ENCODE measurements at places on chromosomes 3 and 15.

DNA sequence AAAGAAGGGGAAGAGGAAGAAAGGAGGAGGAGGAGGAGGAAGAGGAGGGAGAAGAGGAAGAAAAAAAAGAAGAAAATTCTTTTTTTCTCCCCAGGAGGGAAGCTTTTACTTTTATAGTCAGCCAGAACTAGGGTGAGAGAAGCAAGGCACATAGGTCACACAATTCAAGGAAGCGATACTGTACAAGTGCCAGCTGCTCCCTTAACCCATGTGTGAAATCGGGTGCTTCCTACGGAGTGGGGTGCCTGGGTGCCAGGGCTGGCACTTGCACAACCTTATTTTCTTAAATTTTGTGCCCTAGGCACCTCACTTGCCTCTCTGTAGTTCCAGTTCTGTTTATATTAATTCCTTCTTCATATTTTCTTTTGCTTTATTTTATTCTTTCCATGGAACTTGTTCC, 150.4 kb downstream of the LIPC start:
- DNase-seq: no peak

- DNase-seq: no peak
Measured at GRCh38 chr3:72212396-72212795, 427.4 kb upstream of the PROK2 start.

DNA sequence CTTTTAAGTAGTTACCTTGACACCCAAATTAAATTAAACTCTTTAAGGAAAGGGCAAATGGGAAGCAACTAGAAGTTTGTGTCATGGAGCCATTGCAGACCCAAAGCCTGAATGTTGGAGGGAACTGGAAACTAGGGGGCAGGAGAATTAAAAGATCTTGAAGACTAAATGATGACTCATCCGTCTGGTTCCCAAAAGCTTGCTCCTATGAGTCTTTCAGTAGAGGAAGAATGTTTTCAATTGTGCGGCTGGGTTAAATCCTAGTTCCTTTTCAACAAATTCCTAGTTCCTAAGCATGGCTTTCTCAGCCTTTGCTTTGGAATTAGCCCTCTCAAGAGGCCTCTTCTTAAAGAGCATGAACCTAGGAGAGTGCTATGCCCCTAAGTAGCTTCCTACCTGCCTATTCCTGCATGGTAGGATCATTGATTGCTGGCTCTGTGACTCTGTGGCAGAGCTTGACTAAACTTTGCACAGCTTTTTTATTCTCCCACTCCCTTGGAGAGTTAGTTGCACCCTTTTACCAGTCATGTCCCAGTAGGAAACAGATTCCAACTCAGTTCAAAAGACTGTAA, 17.7 kb downstream of the CLEC3B start:
- DNase-seq: no peak

GRCh38 chr3:129311054-129311902, 32.6 kb downstream of the HMCES start:
- no peak for DNase-seq

GRCh38 chr3:143421556-143421955, 302.0 kb downstream of the CHST2 start:
- DNase-seq: no peak

GRCh38 chr15:94175420-94175819, 55.9 kb upstream of the MCTP2 start:
- no peak for DNase-seq

DNA sequence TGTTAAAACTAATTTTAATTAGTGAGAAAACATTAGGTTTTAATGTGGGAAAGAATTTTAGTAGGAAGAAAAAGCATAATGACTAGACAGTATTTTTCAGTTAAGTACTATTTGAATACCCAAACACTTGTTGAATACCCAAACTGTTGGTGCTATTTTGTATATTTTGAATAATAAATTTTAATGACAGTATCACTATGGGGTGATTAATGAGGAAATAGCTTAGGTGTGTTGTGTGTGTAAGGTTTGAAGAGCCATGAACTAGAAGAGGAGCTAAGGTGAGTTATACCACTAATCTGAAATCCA, 4.7 kb upstream of the EBLN2 start:
- no peak for DNase-seq

DNA sequence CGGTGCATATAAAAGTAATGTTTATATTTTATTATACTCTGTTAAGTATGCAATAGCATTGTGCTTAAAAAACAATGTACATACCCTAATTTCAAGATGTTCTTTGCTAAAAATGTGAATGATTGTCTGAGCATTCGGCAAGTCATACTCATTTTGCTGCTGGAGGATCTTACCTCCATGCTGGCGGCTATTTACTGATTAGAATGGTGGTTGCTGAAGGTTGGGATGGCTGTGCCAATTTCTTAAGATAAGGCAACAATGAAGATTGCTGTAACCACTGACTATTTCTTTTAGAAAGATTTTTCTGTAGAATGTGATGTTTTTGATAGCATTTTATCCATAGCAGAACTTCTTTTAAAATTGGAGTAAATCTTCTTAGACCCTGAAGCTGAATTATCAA, 932.7 kb downstream of the ZPLD1 start:
- no peak for DNase-seq

GRCh38 chr15:85963262-85963760, 116.4 kb upstream of the AGBL1 start:
- no peak for DNase-seq

GRCh38 chr3:123533554-123534159, 51.2 kb downstream of the HACD2 start:
- no peak for DNase-seq

GRCh38 chr3:161317077-161317476, 54.2 kb downstream of the SPTSSB start:
- no peak for DNase-seq

DNA sequence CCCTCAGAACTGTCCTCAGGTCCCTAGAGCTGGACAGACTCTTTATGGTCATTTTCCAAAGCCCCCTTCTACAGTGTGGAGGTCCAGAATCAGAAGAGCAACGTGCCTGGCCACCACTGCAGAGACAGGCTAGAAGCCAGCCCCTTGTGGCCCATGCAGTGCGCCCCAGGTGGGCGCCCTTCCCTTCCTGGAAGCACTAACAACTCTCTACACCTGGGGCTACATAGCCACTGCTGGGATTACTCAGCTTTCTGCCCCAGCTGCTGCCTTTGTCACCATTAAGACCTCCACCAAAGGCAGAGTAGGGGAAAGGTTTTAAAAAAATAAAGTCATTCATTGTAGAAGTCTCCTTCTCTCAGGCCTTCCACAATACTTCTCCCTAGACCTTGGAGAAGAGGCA, 2.3 kb downstream of the RASGRP1 start:
- peak; percentile 49 for DNase-seq

- no peak for DNase-seq
Measured at GRCh38 chr15:73633991-73634495, 854 bp upstream of the NPTN start.

GRCh38 chr3:197466586-197467399, 89.0 kb downstream of the BDH1 start:
- DNase-seq: no peak

DNA sequence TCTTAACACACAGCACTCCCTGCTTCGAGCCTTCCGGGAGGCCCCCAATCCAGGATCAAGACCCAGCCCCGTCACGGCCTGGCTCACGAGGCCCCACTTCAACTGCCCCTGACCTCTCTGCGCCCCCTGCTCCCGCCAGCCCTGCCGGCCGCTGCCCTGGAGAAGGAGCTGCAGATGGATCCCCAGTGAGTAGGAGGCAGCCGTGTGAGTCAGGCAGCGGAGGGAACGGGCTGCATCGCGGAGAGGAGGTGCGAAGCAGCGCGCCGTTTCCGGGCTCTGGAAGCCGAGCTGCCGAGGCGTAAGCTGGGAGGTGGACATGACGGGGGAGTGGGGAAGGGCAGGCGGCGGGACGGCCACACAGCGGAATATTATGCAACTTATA, 133.4 kb downstream of the TPRA1 start:
- DNase-seq: no peak

DNA sequence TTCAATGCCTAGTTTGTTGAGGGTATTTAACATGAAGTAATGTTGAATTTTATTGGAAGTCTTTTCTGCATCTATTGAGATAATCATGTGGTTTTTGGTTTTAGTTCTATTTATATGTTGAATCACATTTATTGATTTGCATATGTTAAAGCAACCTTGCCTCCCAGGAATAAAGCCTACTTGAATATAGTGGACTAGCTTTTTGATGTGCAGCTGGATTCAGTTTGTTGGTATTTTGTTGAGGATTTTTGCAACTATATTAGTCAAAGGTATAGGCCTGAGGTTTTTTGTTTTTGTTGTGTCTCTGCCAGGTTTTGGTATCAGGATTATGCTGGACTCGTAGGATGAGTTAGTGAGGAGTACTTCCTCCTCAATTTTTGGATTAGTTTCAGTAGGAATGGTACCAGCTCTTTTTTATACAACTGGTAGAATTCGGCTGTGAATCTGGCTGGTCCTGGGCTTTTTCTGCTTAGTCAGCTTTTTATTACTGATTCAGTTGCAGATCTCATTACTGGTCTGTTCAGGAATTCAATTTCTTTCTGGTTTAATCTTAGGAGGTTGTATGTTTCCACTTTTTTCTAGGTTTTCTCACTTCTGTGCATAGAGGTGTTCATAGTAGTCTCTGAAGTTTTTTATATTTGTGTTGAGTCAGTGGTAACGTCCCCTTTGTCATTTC, 209.8 kb upstream of the RBMS3 start:
- DNase-seq: no peak

DNA sequence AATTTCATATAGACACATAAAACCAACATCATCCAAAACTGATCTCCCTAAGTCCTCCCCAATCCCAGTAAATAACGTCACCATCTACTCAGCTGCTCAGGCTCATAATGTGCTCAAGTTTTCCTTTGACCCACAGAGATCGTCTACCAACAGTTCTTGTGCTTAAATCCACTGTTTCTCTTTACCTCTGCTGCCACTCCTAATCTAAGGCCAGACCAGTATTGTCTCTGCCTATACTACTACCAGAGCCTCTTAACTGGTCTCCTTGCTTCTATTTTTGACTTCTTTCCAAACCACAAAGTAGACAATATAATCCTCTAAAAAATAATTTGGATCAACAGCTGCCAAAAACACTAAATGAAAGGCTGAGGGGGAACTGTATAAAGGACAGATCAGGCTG, 65.3 kb downstream of the CLASP2 start:
- no peak for DNase-seq

- no peak for DNase-seq
Measured at GRCh38 chr3:118181274-118181673, 853.4 kb downstream of the IGSF11 start.

DNA sequence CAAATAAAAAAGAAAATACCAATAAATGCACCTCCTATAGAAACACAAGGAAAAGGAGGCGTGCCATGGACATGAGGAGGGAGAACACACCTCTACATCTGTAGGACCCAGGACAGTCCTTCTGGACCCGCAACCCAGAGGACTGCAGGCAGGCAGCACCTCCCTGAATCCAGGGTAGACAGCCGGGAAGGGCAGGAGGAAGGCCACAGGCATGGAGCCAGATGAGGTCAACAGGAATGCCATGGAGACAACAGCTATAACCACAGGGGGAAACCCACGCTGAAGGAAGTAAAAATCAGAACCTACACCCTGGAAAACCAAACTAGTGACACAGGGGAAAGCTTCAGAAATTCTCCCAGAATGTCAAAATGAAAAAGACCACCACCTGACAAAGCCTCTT, 248.8 kb upstream of the NSMCE3 start:
- no peak for DNase-seq

GRCh38 chr3:120198305-120198878, 86.6 kb downstream of the GPR156 start:
- peak; percentile 2 for DNase-seq

DNA sequence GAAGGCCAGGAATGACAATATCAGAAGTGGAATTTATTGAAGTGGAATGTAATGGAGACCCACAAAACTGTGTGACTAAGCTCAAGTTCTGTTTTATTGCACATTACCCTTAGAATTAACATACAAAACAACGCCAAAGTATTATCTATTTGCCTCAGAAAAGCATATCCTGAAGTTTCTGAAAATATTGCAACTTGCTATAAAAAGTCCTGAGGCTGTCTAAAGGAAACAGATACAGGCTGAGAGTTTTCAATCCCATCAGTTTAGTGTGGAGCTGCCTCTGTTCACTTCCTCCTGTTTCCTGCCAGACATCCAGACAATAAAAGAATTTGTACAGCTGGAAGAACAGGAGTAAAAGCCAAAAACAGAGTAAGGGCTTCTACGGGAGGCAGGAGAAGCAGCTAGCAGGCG, 108.8 kb downstream of the FBN1 start:
- DNase-seq: no peak

DNA sequence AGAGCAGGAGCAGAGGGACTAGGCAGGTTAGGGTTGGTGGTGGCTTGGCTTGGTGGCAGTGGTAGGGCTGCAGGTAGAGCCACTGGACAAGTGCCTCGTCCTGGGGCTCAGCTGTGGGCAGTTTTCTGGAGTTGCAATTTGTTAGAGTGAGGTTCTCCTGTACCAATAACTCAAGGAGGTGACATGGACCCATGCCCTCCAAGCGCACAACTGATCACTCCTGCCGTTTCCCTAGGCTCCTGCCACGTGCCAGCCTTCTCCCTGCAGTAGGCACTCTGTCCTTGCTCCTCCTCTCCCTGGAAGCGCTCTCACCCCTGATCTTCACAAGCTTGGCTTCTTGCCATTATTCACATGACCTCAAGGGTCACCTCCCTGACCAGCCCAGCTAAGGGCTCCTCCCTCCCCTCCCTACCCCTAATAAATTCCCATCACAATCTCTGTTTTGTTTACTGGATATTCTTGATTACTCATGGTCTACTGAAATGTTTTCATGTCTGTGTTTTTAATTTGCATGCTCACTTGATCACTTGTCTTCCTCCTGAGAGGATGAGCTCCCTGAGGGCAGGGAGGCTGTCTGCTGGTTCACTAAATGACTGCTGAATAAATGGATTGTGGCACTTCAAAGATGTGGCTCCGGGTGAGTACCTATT, 3.3 kb downstream of the WNT7A start:
- DNase-seq: no peak

GRCh38 chr15:88221836-88222235, 34.7 kb downstream of the NTRK3 start:
- no peak for DNase-seq

- no peak for DNase-seq
Measured at GRCh38 chr3:28104896-28105534, 136.4 kb upstream of the CMC1 start.

- no peak for DNase-seq
Measured at GRCh38 chr15:47485419-47485818, 231.9 kb upstream of the SEMA6D start.

DNA sequence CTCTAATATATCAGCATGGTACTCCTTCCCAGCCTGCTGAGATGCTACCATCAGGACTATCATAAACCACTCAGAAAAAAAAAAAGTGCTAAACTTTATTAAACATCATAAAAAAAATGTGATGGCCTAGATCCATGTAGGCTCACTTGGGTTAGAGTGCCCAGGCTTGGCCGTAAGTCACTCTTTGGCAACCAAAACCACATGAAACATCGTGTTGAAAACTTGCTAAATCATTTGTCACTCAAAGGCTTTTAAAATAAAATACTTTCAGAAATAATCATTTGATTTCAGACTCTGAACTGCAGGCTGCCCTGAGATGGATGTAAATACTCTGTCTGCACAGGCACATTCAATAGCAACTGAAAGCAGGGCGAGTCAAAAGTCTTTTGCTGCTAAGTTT, 78.4 kb upstream of the WNT5A start:
- DNase-seq: no peak

- no peak for DNase-seq
Measured at GRCh38 chr15:61037031-61037430, 192.1 kb downstream of the RORA start.

GRCh38 chr15:90022345-90022744, 21.2 kb downstream of the ZNF710 start:
- no peak for DNase-seq

GRCh38 chr3:152836269-152836668, 1.3 kb downstream of the P2RY1 start:
- DNase-seq: no peak

- DNase-seq: peak; percentile 72
Measured at GRCh38 chr15:90059208-90059985, 42.9 kb downstream of the IDH2 start.
